ENCODE measurements at places on chromosomes 6 and 20.
A peak's percentile ranks its signal among the peaks of the same experiment; 100 is the strongest.

DNA sequence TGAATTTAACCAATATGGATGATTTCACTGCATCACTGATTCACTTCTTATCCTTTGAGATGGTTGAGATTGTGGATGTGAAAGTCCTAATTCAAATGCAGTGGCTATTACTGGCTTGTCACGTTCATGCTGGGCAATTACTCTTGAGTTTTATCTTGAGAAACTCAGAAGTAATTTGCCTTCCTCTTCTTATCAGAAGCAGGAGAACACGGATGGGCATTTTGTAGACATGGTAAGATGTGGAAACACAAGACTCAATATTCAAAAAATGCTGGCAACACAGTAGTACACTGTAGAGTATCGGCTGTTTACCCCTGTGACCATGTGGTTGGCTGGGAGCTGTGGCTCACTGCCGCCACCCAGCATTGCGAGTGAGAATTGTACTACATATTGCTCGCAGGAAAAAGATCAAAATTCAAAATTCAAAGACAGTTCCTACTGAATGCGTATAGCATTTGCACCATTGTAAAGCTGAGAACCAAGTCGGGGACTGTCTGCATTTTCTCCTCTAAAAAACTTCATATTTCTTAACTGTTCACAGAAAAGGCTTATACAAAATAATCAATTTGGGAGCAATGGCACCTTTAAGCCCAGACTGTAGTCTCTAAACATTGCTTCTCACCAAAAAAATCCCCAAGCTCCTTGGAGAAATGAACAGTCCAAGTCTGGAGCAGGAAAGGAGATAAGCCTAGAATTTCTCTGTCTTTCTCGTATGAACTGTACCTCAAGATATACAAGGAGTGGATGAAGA lies 61.9 kb upstream of the ELOVL5 start:
- DNase-seq: peak; percentile 39

DNA sequence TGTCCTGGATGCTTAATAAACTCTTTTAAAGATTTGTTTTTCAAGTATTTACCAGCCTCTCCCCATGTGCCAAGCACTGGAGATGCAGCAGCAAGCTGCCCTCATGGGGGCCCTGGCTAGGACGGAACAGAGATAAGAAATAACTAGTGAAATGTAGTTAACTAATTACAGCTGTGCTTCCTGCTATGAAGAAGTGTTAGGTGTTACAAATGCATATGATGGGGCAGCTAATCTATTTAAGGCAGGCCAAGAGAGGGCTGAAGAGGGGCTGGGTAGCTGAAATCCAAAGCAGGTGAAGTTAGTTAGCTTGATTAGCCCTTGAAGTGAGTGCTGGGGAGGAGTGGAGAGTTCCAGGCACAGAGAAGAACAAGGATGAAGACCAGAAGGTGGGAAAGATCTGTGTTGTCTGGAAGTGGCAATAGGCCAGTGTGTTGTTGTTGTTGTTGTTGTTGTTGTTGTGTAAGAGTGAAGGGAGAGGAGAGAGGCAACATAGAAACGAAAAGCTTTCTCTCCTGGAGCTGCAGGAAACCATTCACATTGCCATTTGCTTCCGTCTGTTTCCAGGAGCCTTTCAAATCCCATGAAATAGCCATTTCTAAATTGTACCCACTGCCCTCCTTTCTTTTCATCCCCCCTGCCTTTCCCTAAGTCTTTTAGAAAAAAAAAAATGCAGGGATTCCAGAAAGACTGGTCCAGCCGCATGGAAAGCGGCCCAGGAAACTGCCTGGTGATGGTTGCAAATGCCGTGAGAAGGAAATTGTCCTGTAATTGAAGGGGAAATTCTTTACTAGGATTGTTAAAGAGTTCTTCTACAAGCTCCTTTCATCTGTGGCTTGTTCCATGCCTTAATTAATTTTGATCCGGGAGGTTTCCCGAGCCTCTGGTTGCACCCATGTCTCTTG lies 119.6 kb downstream of the TFAP2C start:
- no peak for DNase-seq

GRCh38 chr20:1112908-1113307 lies 5.5 kb upstream of the PSMF1 start:
- DNase-seq: no peak

DNA sequence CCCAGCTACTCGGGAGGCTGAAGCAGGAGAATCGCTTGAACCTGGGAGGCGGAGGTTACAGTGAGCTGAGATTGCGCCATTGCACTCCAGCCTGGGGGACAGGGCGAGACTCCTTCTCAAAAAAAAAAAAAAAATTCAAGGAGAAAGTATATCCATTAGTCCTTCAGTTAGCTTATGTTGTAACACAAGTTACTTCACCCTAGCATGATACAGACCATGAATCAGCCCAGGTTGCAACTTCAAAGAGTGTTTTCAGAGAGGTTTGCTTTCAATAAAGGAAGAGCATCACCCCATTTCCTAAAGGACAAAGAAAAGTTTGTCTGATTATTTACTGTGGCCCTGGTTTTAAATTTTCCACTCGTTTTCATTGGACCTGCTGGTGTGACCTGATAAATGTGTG lies 73.0 kb downstream of the SERAC1 start:
- no peak for DNase-seq

DNA sequence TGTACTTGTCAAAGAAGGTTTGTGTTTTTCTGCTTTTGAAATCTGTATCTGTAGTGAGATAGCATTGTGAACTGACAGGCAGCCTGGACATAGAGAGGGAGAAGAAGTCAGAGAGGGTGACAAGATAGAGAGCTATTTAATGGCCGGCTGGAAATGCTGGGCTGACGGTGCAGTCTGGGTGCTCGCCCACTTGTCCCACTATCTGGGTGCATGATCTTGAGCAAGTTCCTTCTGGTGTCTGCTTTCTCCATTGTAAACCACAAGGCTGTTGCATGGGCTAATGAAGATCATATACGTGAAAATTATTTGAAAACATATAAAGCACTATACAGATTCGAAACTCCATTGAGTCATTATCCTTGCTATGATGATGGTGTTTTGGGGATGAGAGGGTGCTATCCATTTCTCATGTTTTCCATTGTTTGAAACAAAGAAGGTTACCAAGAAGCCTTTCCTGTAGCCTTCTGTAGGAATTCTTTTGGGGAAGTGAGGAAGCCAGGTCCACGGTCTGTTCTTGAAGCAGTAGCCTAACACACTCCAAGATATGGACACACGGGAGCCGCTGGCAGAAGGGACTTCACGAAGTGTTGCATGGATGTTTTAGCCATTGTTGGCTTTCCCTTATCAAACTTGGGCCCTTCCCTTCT lies 18.4 kb downstream of the CD83 start:
- DNase-seq: no peak

- peak; percentile 49 for DNase-seq
These were observed 54.3 kb downstream of the SYTL3 start for GRCh38 chr6:158703837-158704822.

DNA sequence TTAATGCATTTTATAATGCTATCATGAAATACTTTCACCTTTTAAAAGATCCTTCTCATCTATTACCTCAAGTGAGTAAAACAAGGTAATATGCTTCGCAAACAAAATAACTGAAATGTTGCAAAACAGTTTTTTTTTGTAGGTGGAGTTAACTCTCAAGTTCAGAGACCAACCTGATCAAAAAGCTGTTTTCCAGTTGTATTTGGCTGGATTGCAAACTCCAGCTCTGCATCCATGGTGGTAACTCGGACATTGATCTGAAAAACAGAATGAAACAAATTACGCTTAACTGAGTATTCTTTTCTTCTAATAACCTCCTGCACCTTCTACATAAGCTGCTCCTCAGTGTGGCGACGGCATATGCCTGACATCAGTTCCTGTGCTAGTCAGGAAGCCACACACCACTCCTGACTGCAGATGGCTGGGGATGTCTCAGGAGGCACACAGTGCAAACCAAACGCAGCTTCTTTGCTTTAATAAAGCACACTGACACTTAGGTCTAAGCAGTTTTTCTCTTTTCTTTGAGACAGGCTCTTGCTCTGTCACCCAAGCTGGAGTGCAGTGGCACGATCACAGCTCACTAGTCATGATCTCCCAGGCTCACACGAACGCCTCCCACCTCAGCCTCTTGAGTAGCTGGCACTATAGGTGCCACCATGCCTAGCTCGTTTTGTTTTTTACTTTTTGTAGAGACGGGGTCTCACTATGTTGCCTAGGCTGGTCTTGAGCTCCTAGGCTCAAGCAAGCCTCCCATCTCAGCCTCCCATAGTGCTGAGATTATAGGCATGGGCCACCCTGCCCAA lies 29.9 kb downstream of the EZR start:
- DNase-seq: no peak

GRCh38 chr6:44967481-44967880 lies 360.6 kb upstream of the RUNX2 start:
- peak; percentile 33 for DNase-seq

- no peak for DNase-seq
These were observed 24.9 kb upstream of the NT5E start for GRCh38 chr6:85424981-85425380.

DNA sequence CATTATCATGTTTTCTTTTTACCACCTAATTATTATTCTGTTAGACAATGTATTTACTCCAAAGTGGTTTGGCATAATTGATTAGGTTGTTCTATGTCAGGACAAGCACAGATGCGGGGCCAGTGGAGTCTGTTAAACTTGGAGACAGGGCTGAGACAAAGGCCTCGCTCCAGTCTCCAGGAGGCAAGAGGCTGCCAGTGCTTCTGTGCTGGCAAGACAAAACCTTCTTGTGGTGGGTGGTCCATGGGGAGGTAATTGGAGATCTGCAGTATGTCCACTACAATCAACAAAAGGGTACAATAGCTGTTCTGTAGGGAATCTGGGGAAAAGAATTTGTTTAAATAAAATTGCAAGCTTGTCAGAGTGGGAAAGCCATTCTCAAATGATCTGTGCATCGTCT lies 677.2 kb upstream of the SLC35B3 start:
- no peak for DNase-seq

DNA sequence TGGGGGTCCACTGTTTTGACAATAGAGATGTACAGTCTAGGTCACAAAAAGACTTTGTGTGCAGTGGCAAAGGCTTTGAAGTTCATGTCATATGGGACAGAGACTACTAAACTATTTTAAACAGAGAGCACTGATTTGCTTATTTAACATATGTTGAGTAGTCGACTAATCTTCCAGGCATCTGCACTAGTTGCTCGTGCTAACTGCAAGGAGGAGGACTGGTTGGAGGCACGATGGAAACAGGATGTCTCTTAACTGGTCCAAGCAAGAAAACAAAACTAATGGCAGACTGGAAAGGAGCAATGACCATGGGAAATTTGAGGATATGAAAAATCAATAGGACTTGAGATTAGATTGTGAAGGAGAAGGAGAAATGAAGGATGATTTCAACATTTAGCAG lies 28.5 kb upstream of the ERVFRD-1 start:
- peak; percentile 26 for DNase-seq

- DNase-seq: no peak
These were observed 258.8 kb downstream of the GMDS start for GRCh38 chr6:1986454-1987243.

DNA sequence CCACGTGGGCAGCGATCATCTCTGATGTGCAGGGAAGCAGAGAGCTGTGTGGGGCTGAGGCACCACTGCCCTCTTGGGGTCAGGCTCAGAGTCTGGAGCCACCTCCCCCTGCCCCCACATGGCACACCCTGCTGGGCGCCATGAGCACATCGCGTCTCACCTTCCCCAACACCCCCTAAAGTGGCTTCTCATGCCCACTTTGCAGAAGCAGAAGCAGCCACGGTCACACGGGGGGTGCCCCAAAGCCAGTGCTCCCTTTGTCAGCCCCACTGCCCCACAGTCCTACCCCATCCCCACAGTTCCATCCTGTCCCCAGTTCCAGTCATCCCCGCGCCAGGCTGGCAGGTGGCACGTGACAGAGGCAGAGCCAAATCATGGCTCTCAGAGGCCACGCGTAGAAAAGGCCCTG lies 19.5 kb downstream of the SDCBP2 start:
- no peak for DNase-seq

DNA sequence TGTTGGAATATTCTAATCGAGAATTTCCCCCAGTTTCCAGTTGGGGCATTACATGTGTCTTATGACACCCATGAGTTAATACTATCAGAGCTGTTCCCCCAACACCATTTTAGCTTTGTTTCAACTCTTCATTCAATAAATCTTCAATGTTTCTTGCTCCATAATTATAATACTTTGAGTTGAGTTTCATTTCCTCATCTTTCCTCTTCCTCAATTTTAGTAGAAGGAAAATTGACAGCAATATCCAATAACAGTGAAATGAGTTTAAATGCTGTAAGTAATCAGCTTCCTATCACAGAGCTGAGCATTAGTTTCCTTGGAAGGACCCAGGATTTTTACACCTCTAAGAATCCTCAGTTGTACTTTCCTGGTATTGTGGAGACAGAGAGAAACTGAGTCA lies 1.0 kb upstream of the STMND1 start:
- DNase-seq: no peak

All from NCI-H226 (cell line).